ENCODE measurements at places on chromosomes 3 and 15. TPM values are rescaled to one million over a fixed set of nuclear protein-coding genes. Genes with fewer than 3 reads are reported as not detected.

C3orf70 gene
- 2.2 TPM for total RNA-seq

HIGD2B gene
- total RNA-seq, result 0.24 TPM

EFCAB12 gene
- total RNA-seq, result 0.47 TPM

WDR93 gene
- 0.20 TPM for total RNA-seq

AP3B2 gene
- 1.6 TPM for total RNA-seq

ANKRD28 gene
- total RNA-seq, result 60.0 TPM

SLC28A1 gene
- not detected for total RNA-seq

KCNMB3 gene
- 1.6 TPM for total RNA-seq

SCAANT1 gene
- total RNA-seq, result not detected

MKRN2OS gene
- total RNA-seq, result 0.52 TPM

PCSK6 gene
- 7.8 TPM for total RNA-seq

C3orf62 gene
- 9.8 TPM for total RNA-seq

ACSBG1 gene
- total RNA-seq, result not detected

C2CD4B gene
- total RNA-seq, result 4.2 TPM
